ENCODE measurements at places on chromosomes 2 and 18.
A peak's percentile ranks its signal among the peaks of the same experiment; 100 is the strongest.

DNA sequence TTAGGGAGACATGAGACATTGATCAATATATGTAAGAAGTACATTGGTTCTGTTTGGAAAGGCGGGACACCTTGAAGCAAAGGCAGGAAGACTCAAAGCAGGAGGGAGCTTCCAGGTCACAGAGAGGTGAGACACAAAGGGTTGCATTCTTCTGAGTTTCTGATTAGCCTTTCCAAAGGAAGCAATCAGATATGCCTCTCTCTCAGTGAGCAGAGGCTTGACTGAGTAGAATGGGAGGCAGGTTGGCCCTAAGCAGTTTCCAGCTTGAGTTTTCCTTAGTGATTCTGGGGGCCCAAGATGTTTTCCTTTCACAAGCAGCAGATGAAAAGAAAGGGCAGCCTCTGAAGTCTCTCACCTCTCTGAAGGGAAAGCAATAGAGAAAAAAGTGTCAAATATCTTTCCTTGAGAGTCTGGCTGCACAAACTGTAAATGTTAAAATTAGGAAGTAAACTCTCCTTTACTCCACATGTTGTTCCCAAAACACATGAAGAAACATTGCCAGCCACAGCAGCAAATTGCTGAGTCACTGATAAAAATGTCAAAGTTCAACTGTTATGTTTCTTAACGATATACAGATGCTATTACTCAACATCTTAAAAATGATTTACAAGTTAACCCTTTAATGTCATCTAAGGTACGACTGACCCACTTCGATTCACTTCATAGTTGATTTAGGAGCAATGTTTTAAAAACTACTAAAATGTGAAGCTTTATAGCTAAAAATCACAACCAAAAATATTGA lies 40.3 kb downstream of the CYB5A start:
- peak; percentile 35 for DNase-seq

GRCh38 chr2:118047380-118047826 lies 33.5 kb upstream of the CCDC93 start:
- peak; percentile 22 for DNase-seq

- DNase-seq, result no peak
Observed at GRCh38 chr18:31498574-31499524, 872 bp downstream of the DSG2 start.

- no peak for DNase-seq
Observed at GRCh38 chr2:205686056-205686782, 3.9 kb downstream of the NRP2 start.

DNA sequence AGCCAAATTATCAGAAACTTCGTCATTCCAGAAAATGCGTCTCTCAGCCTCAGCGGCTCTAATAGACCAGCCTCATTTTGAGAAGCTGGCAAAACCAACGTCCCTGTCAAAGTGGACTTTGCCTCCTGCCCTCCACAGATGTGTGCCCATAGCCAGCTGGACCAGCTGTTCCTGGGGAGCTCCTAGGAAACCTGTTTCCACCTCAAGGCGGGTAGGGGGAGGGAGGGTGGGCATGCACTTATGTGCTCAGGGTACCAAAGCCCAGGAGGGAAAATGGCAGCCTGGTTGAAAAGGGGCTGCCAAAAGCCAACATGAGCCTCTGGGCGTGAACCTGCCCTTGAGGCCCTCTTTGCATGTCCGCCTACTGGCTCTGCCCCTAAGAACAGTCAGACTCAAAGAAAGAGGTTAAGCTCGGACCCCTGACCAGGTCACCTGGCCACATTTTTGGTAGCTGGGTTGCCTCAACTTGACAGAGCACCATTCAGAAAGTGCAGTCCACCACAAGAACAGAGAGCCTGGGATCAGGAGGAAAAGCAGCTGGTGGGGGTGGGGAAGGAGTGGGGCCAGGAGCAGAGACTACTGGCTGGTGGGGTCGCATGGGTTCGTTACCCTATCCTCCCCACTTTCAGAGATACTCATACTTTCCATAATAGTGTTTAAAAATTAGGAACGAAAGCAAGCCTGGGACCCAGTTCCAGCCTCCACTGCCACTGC lies 3.5 kb downstream of the PER2 start:
- no peak for DNase-seq

DNA sequence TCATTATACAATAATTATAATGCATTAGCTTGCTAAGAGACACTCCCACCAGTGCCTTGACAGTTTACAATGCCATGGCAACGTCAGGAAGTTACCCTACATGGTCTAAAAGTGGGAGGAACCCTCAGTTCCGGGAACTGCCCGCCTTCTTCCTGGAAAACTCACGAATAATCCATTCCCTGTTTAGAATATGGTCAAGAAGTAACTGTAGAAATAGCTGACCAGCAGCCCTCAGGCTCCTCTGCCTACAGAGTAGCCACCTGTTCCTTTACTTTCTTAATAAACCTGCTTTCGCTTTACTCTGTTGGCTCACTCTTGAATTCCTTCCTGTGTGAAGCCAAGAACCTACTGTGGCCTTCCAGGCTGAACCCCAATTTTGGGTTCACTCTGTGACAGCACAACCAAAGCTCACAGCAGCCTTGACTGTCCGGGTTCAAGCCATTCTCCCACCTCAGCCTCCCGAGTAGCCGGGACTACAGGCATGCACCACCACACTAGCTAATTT lies 20.0 kb upstream of the PTPN2 start:
- DNase-seq, result no peak

DNA sequence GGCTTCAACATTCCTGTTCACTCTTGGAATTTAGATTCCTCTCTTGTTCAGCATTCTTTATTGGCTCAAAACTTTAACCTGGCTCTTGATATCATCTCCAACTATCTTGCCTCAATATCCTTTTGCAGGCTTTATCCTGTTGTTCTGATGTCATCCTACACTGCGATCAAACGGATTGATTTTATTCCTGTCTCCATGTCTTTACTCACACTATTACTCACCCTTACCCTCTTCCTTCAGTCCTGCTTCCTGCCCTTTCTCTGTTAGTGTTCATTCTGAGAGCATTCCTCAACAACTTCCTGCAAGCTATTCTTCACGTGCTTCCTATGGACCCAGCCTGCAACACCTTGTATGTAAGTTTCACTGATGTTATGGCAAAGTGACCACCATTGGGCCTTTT lies 264.7 kb downstream of the RNF152 start:
- DNase-seq, result no peak

- peak; percentile 22 for DNase-seq
Observed at GRCh38 chr2:133886735-133887675, 318.7 kb upstream of the NCKAP5 start.

DNA sequence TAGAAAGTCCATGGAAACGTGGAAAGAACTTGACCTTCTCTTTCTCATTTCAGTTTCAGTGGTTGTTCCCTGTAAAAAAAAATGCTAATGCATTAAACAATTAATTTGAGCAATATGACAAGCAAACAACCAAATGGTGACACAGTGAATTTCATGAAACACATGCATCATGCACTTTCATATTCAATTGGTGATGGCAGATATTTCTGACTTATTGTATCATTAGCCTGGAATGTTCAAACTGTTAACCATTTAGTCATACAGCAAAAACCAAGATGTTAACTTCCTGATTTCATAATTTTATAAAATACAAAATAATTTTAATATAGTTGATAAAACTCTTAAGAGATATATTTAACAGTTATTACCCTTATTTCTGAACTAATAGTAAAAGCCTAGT lies 85.5 kb downstream of the SCN1A start:
- DNase-seq, result no peak

GRCh38 chr2:177633111-177633510 lies 240.5 kb downstream of the AGPS start:
- no peak for DNase-seq

DNA sequence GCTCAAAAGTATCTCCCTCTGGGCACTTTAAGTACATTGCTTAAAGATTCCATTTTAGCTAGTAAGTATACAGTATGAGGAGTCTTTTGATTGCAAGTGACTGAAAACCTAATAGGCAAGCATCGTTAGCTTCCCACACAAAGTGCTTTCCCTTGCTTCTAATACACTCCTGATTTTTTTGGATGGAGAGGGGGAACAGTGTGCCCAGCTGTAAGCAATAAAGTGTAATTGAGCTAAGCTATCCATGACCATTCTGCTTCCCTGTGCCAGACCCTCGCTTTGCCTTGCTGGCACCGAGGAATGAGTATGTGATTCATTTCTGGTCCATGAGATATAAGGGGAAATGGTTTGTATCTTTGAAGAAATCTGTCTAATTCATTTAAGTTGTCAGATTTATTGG lies 3.8 kb upstream of the ZNF24 start:
- no peak for DNase-seq

GRCh38 chr2:68411397-68412126 lies 46.5 kb downstream of the PLEK start:
- DNase-seq, result no peak

Measured in non-pigmented ciliary epithelial cell (primary cell).